ENCODE measurements at places on chromosomes 13 and 19. TPM values are rescaled to one million over a fixed set of nuclear protein-coding genes. Genes with fewer than 3 reads are reported as not detected.

GRCh38 chr19:56900573-56901097, 60.1 kb upstream of the PEG3 start:
- no peak for DNase-seq

GRCh38 chr19:35551091-35551810, 5.8 kb downstream of the TMEM147 start:
- DNase-seq = no peak

DNA sequence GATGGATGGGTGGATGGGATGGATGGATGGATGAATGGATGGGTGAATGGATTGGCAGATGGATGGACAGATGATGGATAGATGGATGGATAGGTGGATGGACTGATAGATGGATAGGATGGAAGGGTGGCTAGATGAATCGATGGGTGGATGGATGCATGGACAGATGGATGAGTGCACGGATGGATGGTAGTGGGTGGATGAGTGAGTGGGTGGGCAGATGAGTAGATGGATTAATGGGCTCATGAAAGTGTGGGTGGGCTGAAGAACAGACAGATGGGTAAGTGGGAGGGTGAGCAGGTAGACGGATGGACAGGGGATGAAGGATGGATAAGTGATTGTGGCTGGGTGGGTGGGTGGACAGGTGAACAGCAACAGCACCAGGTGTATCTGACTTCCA, 5.7 kb downstream of the SEMA6B start:
- no peak for DNase-seq

The ZNF284 gene
- total RNA-seq = 2.1 TPM

The PTH2 gene
- total RNA-seq = not detected
